ENCODE measurements at places on chromosomes 7 and 10.
A peak's percentile ranks its signal among the peaks of the same experiment; 100 is the strongest.

- no peak overlapping the region for H3K4me3 ChIP-seq
- no peaks in the 10 kb centered on the region for H3K4me1 ChIP-seq
- no peaks in the 10 kb centered on the region for H3K27me3 ChIP-seq
Measured at GRCh38 chr7:12469568-12469967, 65.9 kb upstream of the VWDE start.

- no peaks in the 10 kb centered on the region for H3K36me3 ChIP-seq
- peaks cover 3% of the 10 kb centered on the region for H3K4me1 ChIP-seq
- H3K4me3 ChIP-seq: no peak overlapping the region
- H3K27me3 ChIP-seq: no peaks in the 10 kb centered on the region
- H3K27ac ChIP-seq: no peak overlapping the region
- no peak for DNase-seq
Measured at GRCh38 chr7:130387628-130388403, 7.5 kb downstream of the CPA1 start.

DNA sequence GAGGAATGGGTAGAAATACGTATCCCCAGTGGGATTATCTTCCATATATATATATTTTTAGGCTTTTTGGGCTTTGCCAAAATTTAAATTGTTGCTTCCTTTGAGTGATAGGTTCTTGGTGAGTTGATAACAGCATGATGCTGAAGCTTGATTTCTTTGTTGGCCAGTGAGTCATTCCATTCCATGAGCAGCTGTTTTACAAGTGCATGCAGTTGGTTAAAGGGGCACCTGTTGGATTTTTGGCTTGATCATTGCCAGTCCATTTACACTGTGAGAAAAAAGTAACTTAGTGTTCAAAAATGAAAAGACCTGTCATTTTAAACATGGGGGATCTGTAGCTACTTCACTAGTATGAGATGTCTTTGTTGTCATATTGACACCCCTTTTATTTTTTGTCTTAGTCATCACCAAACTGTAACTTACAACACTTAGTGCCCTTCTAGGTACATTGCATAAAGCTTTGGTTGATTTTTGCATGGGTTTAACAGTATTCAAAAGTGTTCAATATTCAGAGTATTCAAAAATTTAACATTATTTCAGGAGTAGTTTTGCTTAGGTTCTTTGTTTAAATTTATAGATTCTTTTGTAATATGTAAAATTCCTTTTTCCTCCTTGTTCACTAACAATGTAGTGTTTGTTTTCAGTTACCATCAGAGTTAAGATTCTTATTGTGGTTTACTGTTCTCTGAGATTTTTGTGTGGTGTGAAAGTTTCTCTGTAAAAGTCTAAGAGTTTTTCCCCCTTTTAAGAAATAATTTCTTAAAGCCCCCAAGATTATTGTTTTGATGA is 8.8 kb downstream of the AKAP9 start:
- no peak for DNase-seq
- H3K4me1 ChIP-seq: peaks cover 42% of the 10 kb centered on the region
- H3K4me3 ChIP-seq: no peak overlapping the region

GRCh38 chr7:108328174-108328651 is 128.0 kb downstream of the NRCAM start:
- no peaks in the 10 kb centered on the region for H3K27me3 ChIP-seq
- H3K4me1 ChIP-seq: no peaks in the 10 kb centered on the region
- no peaks in the 10 kb centered on the region for H3K36me3 ChIP-seq
- no peak for DNase-seq
- H3K4me3 ChIP-seq: no peak overlapping the region
- no peak overlapping the region for H3K27ac ChIP-seq

DNA sequence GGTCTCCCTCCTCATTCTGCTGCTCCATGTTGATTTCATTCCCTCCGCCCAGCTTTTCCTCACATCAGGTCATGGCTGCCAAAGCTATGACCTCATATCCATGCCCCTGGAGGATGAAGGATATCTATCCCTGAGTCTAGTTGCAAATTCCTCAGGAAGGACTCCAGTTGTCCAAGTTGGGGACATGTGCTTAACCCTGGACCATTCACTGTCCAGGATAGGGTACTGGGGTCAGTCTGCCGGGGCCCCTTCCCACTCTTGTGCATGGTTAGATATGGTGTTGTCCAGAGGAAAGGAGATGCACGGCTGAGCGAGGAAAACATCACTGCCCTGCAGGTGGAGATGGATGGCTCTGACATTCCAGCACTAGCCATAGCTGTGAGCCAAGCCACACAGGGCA is 51.9 kb upstream of the COMTD1 start:
- no peak for DNase-seq
- H3K4me3 ChIP-seq: no peak overlapping the region
- H3K36me3 ChIP-seq: no peaks in the 10 kb centered on the region
- H3K4me1 ChIP-seq: peaks cover 2% of the 10 kb centered on the region
- no peak overlapping the region for H3K27ac ChIP-seq

DNA sequence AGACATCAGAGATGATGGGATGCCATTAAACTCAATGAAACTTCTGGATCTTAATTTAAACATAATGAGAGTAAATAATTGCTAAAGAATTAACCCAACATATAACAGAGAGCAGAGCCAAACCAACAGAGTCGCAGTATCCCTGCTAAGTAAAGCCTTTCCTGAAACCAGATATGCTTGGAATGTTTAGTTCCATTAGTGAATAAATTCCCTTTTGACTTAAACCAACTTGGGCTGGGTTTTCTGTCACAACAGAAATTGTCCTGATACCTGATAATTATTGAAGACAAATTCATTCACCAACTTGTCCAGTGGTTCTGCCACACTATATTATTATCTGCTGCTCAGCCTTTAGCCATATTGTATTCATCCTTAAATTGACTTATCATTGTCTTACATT is 286.7 kb downstream of the FZD1 start:
- H3K4me3 ChIP-seq: no peak overlapping the region
- no peak overlapping the region for H3K27ac ChIP-seq
- H3K4me1 ChIP-seq: no peaks in the 10 kb centered on the region
- no peaks in the 10 kb centered on the region for H3K36me3 ChIP-seq

GRCh38 chr7:157238087-157238486 is 98.7 kb upstream of the DNAJB6 start:
- H3K27me3 ChIP-seq: no peaks in the 10 kb centered on the region
- no peak for DNase-seq
- H3K27ac ChIP-seq: peak overlapping the region; percentile 5
- H3K4me3 ChIP-seq: no peak overlapping the region
- peaks cover 6% of the 10 kb centered on the region for H3K4me1 ChIP-seq

DNA sequence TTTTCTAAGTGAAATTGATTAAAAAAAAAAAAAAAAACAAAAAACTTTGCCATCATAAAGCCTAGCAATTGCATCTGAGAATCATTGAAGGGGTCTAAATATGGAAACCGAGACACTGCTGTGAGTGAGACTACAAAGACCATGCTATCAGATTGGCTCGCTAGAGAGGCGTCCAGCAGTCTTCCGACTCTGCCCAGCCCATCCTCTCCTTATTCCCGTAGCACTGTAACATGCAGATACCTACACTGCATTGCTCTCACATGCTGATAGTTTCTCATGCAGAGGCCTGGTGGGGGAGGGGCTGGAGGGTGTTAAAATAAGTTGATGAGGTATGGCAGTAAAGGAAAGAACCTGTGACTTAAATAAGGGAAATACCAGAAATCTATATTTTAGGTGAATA is 130.7 kb downstream of the NRF1 start:
- no peak overlapping the region for H3K4me3 ChIP-seq

- no peak overlapping the region for H3K27ac ChIP-seq
- no peak overlapping the region for H3K4me3 ChIP-seq
- no peaks in the 10 kb centered on the region for H3K4me1 ChIP-seq
- no peaks in the 10 kb centered on the region for H3K36me3 ChIP-seq
Measured at GRCh38 chr10:24209946-24210491, 1.1 kb downstream of the KIAA1217 start.

DNA sequence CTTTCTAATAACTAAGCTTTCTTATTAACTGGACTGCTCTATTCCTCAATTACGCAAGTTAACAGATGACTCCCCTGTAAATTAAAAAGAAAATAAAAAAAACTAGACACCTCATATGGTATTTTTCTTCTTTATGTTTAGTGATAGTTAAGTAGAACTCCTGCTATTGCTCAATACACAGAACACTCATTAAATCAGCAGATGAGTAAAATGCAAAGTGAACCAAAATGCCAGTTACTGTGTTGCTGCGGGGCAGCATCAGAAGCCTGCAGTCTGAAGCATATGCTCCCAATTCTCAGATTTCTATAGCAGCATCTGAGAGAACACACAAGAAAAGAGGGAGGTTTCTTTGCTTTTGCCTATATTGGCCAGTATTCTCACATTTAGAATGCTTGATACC is 28.4 kb downstream of the CDK6 start:
- no peaks in the 10 kb centered on the region for H3K27me3 ChIP-seq
- H3K36me3 ChIP-seq: peaks cover 22% of the 10 kb centered on the region
- no peak for DNase-seq
- peaks cover 71% of the 10 kb centered on the region for H3K4me1 ChIP-seq
- H3K27ac ChIP-seq: peak overlapping the region; percentile 91

DNA sequence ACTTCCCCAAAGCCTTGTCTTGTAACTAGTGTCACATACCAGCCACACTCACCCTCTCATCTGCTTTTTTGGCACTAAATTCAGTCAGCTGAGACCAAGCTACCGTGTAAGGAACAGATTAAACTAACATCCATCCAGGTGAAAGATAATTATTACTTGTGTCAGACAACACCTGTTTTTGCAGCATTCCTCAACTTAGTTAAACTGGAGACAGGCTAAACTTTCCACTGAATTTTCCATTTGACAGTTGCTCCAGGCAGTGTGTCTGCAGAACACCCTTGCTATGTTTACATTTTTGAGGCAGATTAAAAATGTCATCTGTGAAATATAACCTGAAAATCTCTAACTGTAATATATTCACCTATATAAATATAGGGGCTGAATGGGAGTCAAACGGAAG is 73.6 kb downstream of the CYP26A1 start:
- H3K4me3 ChIP-seq: no peak overlapping the region
- no peak for DNase-seq
- peaks cover 7% of the 10 kb centered on the region for H3K27me3 ChIP-seq
- no peak overlapping the region for H3K27ac ChIP-seq
- no peaks in the 10 kb centered on the region for H3K36me3 ChIP-seq
- H3K4me1 ChIP-seq: no peaks in the 10 kb centered on the region

- no peak for DNase-seq
- H3K27ac ChIP-seq: no peak overlapping the region
- no peaks in the 10 kb centered on the region for H3K36me3 ChIP-seq
- H3K4me1 ChIP-seq: no peaks in the 10 kb centered on the region
Measured at GRCh38 chr7:73341877-73342276, 13.9 kb downstream of the FKBP6 start.

Measured in natural killer cell treated with Interleukin-12 subunit alpha and Interleukin-12 subunit beta and Interleukin-15 and Interleukin-18, amount 100 ng/mL, for 72 hours (primary cell).